AG10803 (cell line): ENCODE measurements at places on chromosomes 7 and 10.

- no peak for DNase-seq
Measured at GRCh38 chr7:67863911-67864310, 867.3 kb downstream of the TYW1 start.

DNA sequence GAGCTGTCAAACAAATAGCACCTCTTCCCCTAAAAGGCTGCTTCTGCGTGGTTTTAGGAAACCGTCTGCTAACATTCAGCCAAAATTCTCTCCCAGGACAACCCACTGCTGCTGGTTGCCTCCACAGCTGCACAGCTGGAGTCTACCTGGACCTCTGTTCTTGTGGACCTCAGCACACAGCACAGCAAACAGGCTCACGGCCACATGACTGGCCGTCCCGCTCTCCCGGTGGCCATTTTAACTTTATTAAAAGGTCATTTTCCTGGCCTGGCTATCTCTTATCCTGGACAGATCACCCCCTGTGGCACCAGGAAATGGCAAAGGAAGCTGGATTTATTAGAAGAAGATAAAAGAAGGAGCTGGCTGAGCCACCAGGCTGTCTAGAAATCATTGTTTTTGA, 27.6 kb downstream of the SORBS1 start:
- DNase-seq, result no peak

DNA sequence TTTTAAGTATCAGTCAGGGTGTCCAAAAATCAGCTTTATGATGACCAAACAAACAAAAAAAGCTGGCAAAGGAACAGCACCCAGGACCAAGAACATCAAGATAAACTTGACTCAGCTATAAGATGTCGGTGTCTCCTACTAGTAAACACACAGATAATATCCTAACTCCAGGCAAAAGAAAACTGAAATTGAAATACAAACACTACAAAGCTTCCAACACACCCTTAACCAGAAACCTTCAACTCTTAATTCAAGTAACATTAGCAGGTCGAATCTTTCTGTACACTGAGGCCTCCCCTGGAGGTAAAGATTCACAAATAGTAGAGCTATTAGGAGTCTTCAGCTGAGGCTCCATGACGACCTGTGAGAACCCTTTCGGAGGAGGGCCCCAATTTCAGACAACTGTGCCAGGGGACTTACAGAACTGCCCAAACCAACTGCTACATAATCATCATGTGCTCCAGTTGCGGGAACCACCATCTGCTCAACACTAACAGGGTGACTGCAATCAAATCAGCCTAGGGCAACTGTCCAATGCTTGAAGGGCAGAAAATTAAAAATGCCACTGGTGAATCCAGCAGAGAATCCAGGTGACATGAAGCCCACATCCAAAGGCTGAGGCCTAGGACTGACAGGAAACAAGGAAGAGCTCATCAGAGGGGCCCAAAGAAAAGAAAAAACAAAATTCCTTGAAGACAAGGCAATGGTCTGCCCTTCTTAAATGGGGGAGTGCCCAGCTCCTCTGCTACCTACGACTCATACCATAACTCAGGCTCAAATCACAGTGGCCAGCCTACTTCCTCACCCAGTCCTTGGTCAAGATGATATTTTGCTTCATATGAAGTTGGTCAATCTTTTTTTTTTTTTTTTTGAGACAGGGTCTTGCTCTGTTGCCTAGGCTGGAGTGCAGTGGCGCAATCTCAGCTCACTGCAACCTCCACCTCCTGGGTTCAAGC, 20.0 kb downstream of the XPNPEP1 start:
- DNase-seq, result peak; percentile 37

- no peak for DNase-seq
Measured at GRCh38 chr10:95214793-95215192, 20.8 kb downstream of the ACSM6 start.

GRCh38 chr7:5170251-5170650, 19.8 kb upstream of the WIPI2 start:
- no peak for DNase-seq

DNA sequence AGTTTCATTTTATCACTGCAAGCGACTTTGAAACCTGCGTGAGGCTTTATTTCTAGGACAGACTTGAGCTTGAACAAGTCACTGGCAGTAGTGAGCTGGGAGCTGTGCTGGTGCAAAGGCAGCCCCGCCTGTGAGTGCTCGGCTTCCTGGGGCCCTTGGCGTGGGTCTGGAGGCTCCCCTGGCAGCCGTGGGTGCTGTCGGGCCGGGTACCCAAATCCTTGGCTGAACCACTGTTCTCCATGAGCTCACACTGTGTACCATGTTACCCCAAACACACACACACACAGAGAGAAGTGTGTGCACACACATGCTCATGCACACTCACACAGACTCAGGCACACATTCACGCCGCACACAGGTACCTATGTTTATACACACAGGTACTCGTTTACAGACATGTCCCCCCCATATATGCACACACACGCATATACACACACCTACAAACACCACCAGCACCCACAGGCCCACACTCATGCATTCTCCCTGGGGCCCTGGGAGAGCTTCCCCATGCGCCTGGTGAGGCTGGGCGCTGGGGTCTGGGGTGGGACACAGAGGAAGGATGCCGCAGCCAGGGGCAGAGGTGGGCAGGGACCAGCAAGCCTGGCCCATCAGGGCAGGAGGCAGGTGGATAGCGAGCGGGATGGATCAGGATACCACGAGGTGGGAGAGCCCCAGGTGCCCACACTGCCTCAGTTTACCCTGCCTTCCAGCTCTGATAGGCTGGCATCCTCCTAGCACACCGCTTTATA, 158.8 kb downstream of the ADARB2 start:
- no peak for DNase-seq

DNA sequence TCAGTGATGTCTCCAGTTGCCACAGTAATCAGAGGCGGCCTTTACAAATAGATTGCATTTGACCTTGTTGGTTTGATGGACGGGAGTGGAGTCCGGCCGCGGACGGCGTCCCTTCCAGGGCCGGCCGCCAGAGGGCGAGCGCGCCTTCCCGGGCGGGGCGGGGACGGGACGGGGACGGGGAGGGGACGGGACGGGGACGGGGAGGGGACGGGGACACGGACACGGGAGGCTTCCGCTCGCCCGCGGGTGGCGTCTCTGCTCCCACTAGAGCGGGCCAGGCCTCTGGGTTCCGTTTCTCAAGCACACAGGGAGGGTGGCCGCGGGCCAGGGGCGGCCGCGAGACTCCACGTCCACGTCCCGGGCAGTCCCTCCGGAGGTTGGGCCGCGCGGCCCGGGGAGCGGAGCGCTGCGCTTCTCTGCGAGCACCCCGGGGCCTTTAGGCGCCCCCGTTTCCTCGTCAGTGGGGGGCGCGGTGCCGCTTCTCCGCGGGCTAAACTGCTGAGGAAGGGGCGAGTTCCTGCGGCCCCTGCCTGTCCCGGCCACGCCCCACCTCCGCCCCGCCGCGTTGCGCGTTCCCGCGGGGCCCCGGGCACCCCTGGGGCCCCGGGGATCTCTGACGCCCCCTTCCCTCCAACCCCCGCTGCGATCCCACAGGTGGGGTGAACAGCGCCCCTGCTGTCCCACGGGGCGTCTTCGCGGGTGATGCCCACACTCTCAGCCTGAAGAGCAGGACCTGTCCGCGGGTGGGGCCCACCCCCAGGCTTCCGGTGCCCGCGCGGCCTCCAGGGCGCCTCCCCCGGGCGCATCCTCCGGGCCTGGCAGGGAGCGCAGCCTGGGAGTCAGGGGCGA, 84.2 kb upstream of the MKI67 start:
- peak; percentile 29 for DNase-seq

DNA sequence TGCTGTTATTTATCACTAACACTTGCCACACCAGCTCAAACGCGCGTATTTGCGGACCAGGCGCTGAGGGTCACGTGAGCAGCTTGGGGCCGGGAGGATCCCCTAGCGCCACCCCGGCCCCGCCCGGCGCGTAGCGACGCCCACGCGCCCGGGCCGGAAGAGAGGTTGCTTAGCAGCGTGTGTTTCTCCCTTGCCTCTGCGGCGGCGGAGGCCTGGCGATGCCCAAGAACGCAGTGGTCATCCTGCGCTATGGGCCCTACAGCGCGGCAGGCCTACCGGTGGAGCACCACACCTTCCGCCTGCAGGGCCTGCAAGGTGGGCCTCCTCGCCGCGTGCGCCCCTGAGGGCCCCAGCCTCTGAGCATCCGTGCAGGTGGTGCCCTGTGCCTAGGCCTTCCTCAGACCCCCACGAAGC, at the start of gene C10orf53:
C10orf53 (plus strand) TSS at position 172 of the 414 bp plus-strand sequence; CDS start at position 219, 47 bp downstream.
- DNase-seq, result peak; percentile 32

DNA sequence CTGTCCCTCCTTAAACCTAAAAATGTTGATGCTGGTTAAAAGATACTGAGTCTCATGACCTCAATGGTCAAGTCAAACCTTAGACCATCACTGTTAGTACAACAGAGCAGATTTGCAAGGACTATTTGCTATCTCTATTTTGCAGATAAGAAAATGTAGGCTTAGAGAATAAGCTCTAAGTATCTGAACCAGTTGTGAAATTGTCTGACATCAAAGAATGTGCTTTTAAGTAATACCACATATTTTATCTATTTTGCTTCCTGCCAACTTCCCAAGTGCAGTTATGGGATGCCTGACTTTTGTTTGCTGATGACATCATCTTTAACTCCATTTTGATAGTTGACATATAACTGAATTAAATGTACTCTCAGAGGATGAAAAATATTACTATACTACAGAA, 83.6 kb upstream of the TMEM106B start:
- DNase-seq, result no peak

DNA sequence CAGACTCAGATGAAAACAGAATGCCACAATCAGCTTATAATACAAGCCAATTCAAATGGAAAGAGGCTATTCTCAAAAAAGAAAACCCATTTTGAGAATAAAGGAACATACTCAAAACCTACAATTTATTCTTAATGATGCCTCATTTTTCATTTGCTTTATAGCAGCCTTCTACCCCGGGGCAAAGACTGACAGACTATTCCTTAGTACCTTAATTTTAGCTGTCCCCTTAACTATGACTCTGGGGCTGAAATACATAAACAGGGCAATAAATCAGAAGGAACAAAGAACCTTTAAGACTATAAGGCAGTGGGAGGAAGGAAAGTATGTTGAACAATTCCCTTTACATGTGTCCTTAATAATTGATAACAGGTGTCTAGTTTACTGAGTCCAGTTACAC, 76.8 kb downstream of the TMEM106B start:
- no peak for DNase-seq

DNA sequence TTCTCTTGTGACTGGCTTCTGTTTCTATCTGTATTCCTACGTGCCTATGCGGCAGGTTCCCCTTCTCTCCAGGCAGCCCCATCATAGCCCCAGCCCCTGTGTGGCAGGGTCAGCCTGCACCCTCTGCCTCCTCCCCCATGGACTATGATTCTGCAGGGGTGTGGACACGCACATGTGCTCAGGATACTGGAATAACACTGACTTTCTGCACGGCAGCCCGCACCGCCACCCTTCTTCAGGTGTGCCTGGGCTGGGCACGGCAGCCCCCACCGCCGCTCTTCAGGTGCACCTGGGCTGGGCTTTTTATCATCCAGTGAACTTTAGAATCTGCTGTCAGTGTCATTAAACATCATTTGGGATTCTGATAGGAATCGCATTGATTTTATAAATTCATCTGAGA, 202.6 kb upstream of the PPP2R2D start:
- DNase-seq, result no peak

- DNase-seq, result no peak
Measured at GRCh38 chr7:36855330-36855729, 131.0 kb upstream of the AOAH start.

GRCh38 chr7:55366461-55367070, 1.4 kb downstream of the LANCL2 start:
- no peak for DNase-seq

DNA sequence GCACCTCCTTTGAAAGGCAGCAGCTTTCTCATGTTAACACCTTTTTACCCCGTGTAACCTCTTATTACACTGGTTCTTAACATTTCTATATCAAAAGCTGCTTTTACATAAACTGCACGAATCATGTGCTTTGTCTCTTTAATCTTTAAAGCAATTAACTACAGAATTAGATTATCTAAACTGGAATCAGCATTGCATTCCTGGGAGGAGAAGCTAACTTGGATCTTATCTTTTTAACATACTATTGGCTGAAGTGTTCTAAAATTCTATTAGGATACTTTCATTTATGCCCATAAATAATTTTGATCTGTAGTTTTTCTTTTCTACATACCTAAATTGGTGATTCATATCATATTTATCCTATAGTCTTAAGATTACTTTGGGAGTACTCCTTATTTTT, 428.4 kb upstream of the IGFBP3 start:
- DNase-seq, result no peak

DNA sequence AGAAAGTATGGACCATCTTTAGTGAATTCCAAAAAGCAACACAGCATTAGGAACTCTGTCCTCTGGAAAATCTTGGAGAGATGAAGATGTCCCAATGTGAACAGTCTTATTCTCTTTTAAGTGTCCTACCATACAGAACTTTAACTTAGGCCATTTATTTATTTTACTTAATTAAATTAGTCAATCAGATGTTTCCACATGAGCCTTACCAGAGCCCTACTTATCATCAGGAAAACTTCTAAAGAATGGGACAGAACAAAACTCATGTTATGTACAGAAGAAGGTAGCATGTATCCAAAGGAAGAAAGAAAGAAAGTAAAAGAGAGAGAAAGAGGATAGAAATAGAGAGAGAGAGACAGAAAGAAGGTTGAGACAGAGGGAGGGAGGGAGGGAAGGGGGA, 276.4 kb downstream of the ETV1 start:
- DNase-seq, result no peak

DNA sequence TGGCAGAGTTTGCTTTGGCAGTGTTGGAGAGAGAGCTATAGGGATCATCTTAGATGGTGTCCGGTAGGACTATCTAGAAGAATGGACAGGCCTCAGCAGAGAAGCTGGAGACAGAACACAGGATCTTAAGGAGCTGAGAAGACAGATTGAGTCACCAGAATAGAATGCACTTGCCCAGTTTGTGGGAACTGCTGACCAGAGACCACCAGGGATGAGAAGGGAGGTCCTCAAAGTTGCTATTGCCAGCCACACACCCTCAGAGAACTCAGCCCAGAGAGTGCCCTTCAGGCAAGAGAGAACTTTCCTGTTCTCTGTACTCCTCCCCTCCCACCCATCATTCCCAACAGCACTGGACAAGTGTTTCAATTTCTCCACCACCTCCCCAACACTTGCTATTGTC, 25.3 kb upstream of the GALNT11 start:
- no peak for DNase-seq
